ENCODE measurements at places on chromosomes 5 and 9.

DNA sequence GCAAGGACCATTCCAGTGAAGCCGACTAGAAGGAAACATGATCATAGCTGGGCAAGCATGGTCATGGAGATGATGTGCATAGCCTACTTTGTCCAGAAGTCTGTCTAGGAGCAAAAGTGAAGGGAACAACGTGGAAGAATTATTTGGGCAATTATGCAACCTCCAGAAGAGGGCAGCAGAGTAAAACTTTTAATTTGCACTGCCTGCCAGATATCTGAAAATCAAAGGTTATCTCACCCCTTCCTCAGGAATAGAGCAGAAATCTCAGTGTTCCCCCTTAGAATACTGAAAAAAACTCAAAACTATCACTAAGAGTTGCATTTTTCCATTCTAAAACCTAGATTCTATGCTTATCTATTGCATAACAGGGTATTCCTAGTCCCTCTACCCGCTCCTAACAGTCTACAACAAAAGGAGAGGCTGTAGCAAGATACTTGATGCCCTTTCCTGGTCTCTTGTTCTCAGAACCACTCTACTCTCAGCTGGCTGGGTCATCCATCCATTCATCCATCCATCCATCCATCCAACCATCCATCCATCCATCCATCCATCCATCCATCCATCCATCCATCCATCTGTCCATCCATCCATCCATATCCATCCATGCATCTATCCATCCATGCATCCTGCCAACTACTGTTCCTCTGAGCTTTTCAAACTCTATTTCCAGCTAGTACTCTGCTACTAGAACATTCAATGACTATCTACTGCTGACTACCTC lies 8.4 kb upstream of the SETD9 start:
- DNase-seq = no peak

DNA sequence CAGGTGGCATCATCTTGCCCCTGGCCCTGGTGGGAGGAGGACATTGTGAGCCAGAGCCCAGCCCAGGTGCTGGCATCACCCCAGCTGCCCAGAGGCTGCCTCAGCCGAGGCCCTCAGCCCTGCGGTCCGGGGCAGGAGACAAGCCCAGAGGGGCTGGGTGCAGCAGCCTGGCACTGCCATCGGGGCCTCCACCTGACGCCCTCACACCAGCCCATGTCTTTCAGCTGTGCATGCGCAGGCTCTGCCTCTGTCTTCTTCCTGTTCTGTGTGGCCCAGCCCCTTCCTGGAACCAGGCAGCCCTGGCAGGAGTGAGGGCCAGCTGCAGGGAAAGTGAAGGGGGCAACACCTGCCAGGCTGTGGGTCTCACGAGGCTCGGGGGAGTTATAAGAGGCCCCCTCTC lies 4.8 kb upstream of the CEL start:
- DNase-seq = no peak

DNA sequence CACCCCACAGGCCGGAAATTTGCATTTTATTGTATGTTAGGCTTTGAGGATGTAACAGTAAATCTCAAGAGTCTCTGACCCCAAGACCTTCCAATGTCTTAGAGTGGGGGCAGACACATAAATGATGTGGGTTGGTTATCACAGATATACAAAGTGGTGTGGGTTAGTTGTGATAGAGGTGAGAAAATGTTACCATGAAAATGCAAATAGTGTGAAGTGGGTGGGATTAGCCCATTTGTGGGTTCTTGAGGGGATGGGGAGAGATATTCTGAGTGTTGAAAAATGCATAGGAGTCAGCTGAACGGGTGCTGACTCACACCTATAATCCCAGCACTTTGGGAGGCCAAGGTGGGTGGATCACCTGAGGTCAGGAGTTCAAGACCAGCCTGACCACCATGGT lies 7.9 kb upstream of the RNF145 start:
- DNase-seq = no peak

DNA sequence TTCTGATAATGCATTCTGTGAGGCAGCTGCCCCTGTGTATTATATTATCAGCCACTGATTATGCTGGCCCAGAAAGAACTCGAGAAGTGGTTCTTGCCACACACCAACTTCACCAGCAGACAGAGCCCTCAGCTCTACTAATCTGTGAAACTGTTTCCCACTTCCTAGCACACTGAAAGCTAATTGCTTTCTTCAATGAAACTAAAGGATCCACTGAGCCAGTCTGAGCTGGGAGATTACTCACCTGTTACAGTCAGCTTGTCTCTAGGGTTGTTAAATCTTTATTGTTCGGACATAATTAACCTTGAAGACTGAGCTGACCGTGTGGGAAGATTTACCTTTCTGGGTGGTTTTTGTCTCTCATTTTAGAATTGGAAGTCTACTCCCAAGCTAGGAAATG lies 263.2 kb downstream of the KCTD16 start:
- no peak for DNase-seq

DNA sequence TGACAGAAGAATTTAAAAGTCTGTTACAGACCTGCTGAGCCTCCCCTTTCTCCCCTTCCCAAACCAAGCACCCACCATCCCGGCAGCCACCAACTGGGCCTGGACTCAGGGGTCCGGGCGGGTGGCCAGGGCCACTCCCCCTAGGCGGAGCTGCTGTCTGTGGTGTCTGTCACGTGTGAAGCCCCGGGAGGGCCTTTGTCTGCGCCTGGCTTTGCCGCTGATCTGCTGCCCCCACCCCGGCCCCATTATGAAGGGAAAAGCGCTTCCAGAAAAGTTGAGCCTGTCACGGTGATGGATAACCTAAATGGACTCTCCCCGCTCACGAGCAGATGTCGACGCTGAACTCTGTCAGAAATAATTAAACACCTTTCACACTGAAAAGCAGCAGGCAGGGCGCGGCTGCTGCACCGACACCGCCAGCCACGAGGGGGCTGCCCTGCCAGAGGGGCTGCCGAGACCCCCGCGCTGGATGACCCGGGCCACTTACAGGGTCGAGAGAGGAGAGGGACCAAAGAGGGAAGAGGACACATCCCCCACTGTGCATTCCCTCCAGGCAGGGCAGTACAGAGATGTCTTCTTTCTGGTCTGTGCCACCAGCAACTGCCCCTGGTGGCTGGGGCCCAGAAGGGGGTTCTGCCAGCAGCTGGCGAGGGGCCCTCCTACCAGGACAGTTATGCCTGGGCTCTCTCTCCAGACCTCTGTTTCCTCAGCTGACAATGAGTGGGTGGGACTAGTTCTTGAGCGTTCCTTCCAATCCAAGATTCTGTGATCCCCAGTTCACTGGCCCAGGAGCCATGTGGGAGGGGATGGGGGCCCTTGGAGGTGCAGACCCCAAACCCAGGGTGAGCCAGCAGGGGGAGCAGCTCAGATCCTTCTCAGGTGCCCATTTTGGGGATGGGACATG lies 36.0 kb upstream of the BARHL1 start:
- DNase-seq = no peak
